Activated T-cell treated with anti-CD3 and anti-CD28 coated beads, Interleukin-2, amount 50 U/mL, for 1 hour (primary cell): ENCODE measurements at places on chromosomes 3 and 15.

DNA sequence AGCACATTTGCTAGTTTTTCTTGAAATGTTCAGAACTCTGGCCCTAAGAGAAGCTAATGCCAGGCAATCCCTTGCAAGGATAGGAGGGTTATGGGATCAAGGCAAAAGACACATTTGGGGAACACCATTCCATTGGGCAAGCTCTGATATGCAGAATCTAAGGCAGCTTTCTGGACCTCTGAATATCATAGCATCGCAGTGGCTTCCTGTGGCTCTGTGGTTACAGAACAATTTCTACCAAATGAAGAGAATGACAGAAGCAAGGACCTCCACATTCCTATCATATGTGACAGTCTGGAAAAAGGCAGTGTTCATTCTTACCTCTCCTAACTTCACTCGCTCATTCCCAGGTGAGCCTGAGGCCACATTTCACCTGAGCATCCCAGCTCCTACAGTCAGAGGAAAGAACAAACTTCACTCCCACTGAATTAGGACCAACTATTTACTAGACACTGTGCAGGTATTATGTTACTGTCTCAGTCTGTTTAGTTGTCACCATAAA, 836.1 kb upstream of the CFAP20DC start:
- DNase-seq: no peak

DNA sequence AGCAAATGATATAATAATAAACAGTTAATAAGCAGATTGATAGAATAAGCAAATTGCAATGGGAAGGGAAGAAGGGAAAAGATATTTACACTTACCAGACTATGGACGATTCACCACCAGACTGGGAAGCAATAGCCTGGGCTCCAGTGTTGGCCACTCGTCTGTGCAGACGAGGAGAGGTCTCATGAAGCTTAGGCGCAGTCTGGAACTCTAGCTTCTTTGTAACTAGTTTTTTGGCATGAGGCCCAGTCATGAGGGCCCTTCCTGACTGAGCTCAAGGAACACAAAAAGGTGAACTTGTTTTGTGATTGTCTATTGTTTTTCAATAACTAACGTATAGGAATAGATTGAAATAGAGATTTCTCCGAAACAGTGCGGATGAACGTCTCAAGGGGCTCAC, 63.3 kb upstream of the GATM start:
- DNase-seq: no peak

GRCh38 chr15:77632534-77633133, at the start of gene LINGO1:
Gene LINGO1, minus strand, starts transcription at chr15:77632912. Its CDS starts 597 bp downstream, at chr15:77632315.
- no peak for DNase-seq

DNA sequence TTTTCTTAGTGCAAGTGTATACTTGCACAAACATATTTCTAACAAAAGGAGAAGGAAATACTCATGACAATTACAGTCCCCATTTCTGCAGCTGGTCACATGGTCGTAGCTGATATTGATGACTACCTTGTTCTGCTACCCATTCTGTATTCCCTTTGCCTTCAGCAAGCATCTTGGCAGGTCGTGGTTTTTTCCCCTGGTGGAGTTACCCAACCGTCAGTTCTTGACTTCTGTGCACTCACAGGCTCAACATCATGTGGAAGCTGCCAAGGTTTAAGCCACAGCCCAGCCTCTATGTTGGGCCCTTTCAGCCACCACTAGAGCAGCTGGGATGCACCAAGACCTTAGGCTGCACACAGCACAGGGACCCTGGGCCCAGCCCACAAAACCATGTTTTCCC, 56.1 kb downstream of the VGLL3 start:
- no peak for DNase-seq

DNA sequence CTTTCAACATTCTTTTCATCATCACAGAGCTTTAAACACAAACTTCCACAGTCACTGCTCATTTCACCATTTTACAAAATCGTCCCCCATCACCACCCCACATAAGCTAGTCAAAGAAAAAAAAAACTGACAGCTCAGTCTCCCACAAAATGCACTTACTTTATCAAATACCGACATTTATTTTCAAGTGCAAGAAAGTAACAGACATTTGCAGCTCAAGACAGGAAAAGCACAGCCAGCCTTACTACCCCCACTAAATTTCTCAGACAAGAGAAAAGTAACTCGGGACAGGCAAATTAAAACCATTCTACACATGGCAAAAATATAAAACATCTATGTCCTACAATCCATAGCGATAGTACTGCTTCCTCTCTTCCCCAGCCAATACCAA, 402.4 kb downstream of the SHQ1 start:
- no peak for DNase-seq
